ENCODE measurements at places on chromosomes 4 and X. TPM values are rescaled to one million over a fixed set of nuclear protein-coding genes. Genes with fewer than 3 reads are reported as not detected.

SUPT20HL1 gene
- not detected for total RNA-seq

PRSS12 gene
- total RNA-seq, result 14.9 TPM

LIN54 gene
- total RNA-seq, result 13.0 TPM

ETNPPL gene
- total RNA-seq, result 2.3 TPM

GABRE gene
- 4.4 TPM for total RNA-seq

TENM3 gene
- 83.5 TPM for total RNA-seq

EPHA5 gene
- 0.03 TPM for total RNA-seq

AKAP4 gene
- not detected for total RNA-seq

DDIT4L gene
- 10.2 TPM for total RNA-seq

SLC25A4 gene
- 32.8 TPM for total RNA-seq

AMOT gene
- 10.2 TPM for total RNA-seq

CSN1S1 gene
- not detected for total RNA-seq

NWD2 gene
- total RNA-seq, result not detected

All from H7 (cell line).